ENCODE measurements at places on chromosomes 1 and 21.
A peak's percentile ranks its signal among the peaks of the same experiment; 100 is the strongest.

DNA sequence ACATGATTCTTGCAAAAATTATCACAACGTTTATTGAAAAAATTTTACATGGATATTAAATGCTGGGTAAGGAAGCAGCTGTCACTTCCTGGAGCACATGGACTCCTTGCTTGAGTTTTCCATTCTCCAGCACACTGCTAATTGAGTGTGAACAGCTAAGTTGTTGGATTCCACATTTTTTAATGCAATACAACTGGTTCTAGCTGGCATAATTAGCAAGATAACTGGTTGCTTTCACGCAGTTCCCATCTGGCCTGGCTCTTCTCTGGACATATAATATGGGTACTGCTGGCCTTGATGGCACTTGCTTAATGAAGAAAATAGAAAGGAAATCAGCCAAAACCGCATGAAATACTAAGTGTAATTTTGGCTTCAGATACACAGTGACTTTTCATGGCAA, 26.6 kb downstream of the RGS21 start:
- no peak for DNase-seq

DNA sequence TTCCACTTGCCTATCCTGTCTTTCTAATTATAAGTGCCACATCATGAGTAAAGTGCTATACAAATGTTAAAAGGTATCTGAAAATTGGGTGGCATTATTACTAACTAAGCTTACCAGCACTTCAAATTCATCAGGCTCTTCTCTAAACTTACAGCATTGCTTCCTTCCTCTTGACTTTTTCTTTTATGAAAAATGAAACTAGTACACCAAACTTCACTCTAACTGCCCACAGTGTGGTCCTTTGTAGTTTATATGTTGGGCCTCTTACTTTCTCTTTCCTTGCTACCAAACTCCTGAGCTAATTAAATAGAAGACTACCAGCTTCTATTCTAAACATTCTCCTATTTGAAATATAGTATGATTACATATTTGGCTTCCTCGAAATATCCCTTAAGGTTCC, 81.8 kb downstream of the NOTCH2 start:
- DNase-seq = peak; percentile 56

- DNase-seq = no peak
Observed at GRCh38 chr21:40733024-40733397, 113.9 kb downstream of the DSCAM start.

DNA sequence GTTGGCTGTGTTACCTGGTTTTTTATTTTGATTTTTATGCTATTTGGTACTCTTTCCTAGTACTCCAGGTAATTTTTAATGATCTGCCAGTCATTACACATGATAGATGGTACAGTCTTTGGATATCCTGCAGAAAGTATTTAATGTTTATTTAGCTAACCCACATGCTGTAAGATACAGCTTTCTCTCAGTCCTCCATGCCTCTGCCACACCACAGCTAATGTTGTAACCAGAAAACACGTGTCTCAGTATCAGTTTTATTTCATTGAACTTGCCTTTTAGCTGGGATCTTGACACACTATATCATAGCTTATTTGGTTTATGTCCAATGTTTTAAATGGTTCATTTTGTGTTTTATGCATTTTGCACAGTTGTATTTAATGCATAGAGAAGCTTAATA, 1648.4 kb downstream of the KCNT2 start:
- DNase-seq = no peak

GRCh38 chr1:52249831-52250230, 107.9 kb downstream of the ZFYVE9 start:
- no peak for DNase-seq

- DNase-seq = no peak
Observed at GRCh38 chr1:207298636-207299398, 22.7 kb upstream of the CD55 start.

DNA sequence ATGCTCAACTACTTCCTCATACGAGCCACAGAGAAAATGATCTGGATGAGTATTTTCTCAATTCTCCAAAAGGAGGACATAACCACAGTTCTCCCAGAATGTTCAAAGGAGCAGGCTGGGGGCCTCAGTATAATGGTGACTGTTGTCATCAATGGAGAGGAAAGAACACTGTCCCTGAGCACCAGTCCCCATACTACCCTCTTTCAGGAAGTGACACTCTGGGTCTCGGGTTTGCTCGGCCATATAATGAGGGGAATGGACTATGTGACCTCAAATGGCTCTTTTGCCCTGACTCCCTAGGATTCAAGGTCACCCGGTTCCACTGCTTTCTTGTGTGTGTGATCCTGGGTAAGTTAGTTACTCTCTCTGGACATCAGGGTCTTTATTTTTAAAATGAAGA, 22.8 kb downstream of the SLC9A1 start:
- DNase-seq = no peak

GRCh38 chr1:35590476-35591040, 17.4 kb downstream of the TFAP2E start:
- no peak for DNase-seq

DNA sequence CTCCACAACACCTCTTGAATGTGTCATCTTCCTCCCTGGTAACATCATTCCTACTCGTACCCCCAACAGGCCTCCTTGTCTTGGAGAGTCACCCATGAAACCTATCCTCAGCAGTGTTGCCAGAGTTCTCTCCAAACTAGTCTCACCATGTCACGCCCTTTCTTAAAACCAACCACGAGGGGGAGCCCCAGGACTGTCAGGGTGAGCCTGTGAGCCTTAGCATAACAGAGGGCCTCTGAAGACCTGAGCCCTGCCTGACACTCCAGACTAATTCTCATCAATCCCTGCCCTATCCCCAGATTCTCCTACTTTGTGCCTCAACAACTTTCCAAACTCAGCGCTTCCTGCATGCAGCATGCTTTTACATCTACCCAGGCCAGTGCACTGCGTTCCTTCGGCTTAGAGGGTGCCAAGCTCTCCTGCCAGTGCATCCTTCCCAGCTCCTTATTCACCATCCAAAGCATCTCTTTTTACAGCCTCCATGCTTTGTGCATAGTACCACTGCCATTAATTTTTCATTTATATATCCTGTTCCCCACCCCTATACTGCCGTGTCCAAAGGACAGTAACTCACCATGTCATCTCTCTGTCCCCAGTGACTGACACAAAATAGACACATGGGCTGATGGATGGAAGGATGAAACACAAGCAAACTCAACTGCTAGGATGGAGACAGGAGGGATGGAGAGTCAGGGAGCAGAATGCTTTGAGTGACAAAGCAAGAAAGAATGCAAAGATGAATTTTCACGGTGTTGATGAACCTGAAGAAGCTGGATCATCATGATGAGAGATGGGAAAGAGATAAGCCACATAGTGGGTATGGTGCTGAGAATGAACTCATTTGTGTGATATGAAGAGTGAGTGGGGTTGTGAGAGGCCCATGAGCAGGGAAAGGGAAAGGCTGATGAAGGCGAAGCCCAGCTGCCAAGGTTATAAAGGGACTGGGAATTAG, 34.0 kb downstream of the ZNF697 start:
- DNase-seq = peak; percentile 80

GRCh38 chr1:158978730-158979129, 31.0 kb upstream of the IFI16 start:
- DNase-seq = no peak

- DNase-seq = peak; percentile 55
Observed at GRCh38 chr1:183226963-183227362, 40.9 kb downstream of the LAMC2 start.

DNA sequence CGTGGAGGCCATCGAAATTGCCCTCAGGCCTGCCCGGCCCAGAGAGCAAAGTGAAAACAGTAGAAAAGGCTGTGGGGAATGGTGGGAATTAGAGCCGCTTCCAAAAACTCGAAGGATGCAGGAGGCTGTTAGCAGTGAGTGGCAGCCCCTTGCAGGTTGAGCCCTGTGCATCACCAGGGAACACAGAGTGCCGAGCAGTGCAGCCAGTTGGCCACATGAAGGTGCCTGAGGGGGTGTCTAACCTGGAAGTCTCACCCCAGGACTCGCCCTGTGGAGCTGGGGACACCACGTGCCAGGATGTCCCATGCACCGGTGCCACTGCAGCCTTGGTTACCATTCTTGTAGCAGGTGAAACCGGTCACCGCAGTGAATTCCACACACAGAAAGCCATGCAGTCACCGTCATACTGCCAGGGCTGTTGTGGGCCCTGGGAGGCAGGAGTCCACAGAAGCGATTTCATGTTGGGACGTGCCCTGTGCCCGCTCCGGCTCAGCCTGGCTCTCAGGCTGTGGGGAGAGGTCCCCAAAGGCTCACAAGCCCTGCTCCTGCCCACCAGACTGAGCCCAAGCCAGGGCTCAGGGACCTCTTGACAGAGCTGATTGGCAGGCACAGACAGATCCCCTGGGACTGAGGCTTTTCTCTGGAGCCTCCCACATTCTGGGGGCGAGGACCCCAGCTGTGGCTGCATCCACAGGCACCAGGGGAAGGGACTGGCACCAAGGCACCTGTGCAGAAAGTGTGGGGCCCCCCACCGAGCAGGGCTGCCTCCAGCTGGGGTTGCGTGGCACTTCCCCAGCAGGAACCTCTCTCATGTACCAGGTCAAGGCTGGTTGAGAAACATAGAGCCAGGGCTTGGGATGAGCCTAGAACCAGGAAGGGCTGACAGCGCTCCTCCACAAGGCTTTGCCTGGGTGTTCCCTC, 16.7 kb upstream of the ACTRT2 start:
- DNase-seq = no peak

DNA sequence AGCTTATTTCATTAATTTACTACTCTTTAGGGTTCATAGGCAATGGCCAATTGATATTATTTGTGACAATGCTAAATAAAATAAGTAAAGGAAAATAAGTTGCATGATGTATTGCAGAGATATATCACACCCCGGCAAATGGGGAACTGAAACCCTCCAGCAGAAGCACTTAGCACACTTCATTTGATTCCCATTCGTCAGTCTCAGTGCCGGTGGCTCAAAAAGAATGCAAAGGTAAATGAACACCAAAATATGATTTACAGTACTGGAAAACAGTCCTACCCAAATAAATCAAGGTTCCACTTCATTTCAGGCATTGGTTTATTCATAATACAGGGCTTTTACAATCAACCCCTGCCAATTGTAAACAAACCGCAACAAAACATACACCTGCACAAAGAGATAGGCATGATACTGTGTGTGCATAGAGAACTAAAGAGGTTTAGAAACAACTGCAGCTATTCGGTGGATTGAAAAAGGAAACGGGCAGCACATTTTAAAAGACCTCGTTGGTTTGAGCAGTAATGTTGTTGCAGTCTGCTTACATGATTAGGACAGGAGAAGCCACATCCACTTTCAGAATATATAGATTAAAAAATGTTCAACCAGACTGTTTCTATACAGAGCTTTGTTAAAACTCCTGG, 1019.2 kb downstream of the TTLL7 start:
- no peak for DNase-seq

DNA sequence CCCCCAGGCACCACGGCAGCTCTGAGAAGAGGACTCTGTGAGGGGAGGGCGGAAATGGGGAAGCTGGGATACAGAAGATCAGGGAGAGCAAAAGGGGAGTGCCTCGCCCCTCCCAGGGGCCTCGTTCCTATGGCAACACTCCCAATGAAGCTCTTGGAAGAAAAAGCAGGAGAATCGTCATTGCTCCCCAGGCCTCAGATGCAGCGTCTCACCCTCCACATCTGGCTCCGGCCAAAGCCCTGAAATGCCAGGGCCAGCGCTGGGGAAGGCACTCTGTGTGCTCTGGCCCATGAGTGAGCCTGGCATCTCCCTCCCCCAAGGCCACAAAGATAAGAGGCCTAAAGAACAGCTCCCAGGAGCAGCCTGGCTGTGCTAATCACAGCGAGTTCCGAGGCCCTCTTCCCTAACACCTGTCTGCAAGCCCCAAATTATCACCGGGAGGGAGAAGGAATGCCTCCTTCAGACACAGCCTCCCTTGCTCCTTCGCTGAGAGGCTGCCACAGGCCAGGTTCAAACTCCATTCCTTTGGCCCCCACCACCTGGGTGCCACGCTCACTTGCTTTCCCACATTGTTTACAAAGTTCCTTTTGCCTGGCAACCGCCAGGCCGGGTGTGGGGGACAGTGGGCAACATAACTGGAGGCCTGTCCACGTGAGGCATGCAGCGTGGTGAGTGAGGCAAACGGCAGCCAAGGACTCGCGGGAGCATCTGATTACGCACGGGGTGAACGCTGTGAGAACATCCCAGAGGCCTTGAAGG, 27.8 kb downstream of the ECE1 start:
- no peak for DNase-seq

GRCh38 chr1:88291611-88292354, 392.3 kb upstream of the PKN2 start:
- DNase-seq = no peak

GRCh38 chr1:244860078-244860477, 4.3 kb downstream of the HNRNPU start:
- no peak for DNase-seq

DNA sequence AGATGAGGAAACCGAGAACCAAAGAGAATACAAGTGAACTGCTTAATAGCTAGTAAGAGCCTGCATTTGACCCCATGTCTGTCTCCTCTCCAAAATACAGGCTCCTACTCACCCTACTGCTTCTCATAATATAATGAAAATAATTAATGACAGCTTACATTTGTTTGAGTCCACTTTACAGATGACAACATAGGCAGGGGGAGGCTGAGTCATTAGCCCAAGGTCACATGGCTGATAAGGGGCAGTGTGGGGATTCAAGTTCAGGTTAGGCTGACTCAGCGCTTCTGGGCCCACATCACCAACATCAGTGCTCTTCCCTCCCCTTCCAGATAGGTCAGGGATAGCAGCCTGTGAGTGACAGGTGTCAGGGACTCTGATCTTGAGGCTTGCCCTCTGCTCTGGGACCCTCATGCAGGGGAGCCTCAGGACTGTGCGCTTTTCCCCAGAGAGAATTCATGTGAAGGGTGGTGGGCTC, 16.2 kb downstream of the AZIN2 start:
- DNase-seq = no peak

- DNase-seq = no peak
Observed at GRCh38 chr1:65112811-65113210, 35.2 kb upstream of the AK4 start.

DNA sequence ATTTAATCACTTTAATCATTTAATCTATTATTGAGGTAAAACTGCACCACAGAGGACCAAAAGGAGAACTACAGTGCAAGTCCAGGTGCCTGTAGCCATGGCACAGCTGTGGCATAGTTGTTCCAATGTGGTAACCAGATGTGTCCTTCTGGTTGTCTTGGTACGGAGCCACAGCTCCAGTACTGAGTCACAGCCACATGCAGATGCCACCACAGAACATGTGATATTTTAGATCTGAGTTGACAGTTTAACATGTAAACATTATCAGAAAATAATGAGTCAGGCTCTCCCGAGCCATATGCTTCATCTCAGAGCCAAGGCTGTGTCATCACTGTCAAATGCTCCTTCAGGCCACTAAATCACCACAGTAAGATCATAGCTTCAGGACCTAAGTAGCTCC, 56.4 kb upstream of the RGS7 start:
- peak; percentile 58 for DNase-seq

- peak; percentile 48 for DNase-seq
Observed at GRCh38 chr1:234925440-234926263, 203.0 kb downstream of the TOMM20 start.
